ENCODE measurements at places on chromosomes 1 and 21.

GRCh38 chr1:43123031-43123430 is 49.1 kb downstream of the EBNA1BP2 start:
- no peak for DNase-seq

- no peak for DNase-seq
These were observed 660 bp downstream of the GCLM start for GRCh38 chr1:93908394-93909145.

DNA sequence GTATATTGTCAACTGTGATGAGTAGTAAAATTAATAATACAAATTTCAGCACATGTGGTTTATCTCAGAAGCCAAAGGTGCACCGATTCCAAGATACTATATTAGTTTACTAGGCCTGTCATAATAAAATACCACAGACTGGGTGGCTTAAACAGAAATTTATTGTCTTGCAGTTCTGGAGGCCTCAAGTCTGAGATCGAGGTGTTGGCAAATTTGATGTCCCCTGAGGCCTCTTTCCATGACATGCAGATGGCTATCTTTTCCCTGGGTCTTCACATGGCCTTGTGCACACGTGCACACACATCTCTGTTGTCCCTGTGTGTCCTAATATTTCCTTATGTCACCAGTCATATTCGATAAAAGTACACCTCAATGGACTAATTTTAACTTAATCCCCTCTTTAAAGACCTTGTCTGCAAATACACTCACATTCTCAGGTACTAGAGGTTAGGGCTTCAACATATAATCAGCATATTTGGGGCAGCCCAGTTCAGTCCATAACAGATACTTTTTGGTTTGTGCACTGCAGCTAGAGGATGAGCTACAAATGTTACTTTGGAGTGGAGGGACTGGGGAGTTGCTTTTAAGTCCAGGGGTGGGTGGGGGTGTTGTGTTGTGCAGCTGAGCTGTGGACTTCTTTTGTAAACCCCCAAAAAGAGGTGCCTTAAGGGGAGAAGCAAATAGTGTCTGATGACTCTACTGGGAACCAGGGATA is 21.4 kb downstream of the TSNAX start:
- no peak for DNase-seq

DNA sequence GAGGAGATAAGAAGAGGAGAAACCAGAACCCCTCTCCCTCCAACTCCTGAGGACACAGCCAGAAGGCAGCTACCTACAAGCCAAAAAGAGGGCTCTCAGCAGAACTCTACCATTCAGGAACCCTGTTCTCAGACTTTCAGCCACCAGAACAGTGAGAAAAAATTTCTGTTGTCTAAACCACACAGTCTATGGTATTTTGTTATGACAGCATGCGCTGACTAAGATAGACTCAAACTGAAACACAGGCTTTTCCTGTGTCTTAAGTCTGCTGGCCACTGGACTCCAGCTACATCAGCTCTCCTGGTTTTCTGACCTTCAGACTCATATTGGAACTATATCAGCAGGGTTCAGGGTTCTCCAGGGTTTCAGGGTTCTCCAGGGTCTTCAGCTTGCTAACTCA is 126.5 kb upstream of the TNFSF4 start:
- DNase-seq: no peak

- DNase-seq: no peak
These were observed 32.9 kb upstream of the RNF187 start for GRCh38 chr1:228454238-228454637.

DNA sequence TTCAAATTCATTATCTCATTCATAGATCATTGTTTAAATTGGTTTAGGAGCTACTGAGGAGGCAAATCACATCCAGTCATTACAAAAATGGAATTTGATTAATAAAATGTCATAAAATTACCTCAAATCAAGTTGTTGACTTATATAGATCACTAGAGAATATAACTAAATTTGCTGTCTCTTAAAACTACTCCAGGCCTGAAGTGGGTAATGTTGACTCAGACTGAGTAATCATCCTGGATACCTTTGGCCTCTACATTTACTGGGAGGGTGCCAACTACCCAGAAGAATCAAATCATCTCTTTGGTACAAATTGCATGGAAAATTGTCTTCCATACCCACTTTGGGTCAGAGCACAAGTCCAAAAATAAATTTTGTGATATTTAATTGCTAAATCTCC is 191.2 kb upstream of the GREM2 start:
- no peak for DNase-seq

DNA sequence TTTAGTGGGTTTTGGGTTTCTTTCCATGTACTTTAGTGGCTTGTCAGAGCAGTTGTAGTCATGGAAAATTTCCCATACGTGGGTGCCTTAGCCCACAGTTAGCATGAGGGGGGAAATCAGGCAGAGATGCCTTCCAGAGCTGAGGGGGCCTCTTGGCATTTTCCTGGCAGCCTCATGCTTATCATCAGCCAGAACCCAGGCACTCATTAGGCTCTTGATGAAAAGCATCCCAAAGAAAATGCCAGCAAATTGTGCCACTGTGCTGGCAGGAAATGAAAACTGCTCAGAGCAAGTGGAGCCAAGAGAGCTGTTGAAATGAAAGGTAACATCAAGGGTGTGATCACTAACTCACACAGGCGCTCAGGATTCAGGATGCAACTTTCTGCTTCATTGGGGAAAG is 128.0 kb downstream of the TNNI3K start:
- no peak for DNase-seq

DNA sequence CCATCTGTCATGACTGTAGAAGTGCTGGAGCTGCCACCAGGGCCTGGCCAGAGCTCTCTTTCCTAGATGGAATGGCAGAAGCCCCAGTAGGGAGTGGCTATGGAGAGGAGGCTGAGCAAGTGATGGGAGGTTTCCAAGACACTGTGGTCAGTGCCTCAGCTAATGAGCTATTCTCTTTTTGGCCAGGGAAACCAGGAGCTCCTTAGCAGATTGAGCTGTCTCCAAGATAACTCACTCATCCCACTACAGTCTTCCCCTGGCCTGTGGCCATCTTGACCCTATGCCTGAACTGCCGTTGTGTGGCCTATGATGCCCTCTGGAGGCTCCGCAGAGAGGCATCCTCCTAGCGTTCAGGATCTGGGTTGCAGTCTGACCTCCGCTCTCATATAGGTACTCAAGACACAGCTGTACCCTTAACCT is 60.5 kb downstream of the ERI3 start:
- no peak for DNase-seq

DNA sequence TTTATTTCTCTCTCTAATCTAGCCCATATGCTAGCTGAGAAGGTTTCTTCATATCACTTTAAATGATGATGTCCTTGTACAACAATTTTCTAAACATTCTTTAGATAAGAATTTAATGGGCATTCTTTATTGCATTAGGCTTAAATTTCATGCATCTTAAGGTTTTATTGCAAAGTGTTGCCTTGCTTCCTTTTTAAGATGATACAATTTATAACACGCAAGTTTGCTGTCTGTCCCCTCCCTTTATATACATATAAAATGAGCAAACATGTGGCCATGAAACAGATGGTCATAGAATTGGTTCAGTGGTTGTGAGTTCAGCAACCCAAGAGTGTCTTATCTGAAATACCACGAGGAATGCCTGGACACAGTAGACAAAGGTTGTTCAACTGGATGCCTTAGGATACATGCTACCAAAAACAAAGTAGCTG is 12.1 kb downstream of the NBPF3 start:
- DNase-seq: no peak

- DNase-seq: no peak
These were observed 301.7 kb downstream of the NTNG1 start for GRCh38 chr1:107442551-107442950.

GRCh38 chr1:241598249-241598648 is 41.9 kb downstream of the CHML start:
- DNase-seq: no peak

DNA sequence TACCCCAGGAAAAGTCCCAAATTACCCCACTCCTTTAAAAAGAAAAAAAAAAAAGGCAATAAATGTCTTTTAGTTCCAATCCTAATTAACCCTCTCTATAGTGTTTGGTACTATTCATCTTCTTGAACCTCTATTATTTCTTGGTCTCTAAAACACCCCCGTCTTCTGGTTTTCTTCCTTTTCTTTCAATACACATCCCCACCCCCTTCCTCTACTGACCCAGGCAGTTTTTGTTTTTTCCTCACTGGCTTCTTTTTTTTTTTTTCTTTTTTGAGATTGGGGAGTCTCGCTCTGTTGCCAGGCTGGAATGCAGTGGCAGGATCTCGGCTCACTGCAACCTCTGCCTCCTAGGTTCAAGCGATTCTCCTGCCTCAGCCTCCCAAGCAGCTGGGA is 26.1 kb downstream of the EGLN1 start:
- no peak for DNase-seq

- DNase-seq: no peak
These were observed 654.1 kb downstream of the PTPRC start for GRCh38 chr1:199292896-199293295.

DNA sequence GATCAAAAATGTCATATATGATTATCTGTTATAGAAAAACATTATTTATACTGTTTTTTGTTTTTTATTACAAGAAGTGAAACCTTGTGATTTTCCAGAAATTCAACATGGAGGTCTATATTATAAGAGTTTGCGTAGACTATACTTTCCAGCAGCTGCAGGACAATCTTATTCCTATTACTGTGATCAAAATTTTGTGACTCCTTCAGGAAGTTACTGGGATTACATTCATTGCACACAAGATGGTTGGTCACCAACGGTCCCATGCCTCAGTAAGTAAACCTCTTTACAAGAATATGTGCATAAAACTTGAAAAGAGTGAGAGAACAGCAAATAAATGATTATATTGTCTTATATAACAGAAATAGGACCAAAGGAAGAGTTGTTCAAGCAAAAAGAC is 14.5 kb downstream of the CFHR4 start:
- DNase-seq: no peak

DNA sequence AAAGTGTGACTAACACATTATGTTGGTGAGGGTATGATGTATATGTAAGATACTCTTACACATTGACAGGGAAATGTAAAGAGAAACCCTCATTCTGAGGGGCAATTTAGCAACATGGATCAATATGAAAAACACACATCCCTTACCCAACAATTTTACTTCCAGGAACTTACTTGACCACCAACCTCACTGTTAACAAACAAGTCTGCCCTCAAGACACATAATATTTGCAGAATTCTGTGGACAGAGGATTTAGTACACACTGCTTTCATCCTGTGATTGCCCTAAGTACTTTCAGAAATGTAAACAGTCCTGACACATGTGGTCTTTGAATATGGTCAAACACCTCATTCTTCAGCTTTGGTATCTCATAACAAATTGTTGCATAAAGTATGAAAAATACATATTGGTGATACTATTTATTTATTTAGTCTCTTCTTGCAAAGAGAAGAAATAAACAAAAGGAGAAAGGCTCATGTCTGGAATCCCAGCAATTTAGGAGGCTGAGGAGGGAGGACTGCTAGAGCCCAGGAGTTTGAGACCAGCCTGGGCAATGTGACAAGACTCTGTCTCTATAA is 6.9 kb downstream of the USP48 start:
- no peak for DNase-seq

DNA sequence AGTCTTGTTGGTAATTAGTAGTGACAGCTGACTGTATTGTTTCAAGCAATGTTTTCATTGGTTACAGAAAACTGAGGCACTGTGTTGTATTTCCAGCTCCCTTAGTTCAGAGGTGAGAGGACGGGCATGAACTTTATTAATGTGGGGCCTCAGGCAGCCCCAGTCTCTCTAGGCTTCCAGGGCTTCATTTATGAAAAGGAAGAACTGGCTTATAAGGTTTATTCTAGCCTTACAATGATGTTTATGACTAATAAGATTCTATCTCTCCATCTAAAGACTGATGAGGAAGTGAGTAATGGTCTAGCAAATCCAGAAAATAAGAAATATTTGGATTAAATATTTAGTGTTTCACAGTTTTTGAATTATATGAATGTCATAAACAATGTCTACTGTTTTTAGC is 41.5 kb downstream of the CBS start:
- DNase-seq: no peak

DNA sequence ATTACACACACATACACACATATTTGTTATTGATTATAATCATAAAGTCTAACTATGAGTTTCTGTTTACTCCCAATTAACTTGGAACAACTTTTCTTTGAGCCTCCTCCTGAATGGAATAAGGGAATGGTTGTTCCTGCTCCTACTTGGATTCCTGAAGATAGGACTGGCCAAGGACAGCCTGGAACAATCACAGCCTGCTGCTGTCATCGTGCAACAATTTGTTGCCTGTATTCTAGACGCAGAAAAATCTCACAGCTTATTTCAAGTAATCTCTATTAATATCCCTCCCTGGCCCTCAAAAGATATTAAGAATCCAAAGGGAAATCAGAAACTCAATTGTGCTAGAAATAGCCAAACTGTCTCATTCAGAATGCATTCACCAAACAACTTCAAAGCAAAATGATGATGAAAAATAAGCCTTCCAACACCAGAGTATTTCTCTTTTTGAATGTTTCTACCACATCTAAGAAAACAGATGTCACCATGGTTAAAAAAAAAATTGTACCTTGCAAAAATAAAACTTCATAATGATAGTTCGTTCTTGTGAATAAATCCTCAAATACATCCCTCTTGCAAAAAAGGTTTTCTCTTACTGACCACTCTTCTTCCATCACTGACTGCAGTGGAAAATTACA is 30.9 kb downstream of the RCAN1 start:
- DNase-seq: peak; percentile 29

GRCh38 chr1:213231795-213232231 is 180.8 kb downstream of the RPS6KC1 start:
- DNase-seq: no peak

DNA sequence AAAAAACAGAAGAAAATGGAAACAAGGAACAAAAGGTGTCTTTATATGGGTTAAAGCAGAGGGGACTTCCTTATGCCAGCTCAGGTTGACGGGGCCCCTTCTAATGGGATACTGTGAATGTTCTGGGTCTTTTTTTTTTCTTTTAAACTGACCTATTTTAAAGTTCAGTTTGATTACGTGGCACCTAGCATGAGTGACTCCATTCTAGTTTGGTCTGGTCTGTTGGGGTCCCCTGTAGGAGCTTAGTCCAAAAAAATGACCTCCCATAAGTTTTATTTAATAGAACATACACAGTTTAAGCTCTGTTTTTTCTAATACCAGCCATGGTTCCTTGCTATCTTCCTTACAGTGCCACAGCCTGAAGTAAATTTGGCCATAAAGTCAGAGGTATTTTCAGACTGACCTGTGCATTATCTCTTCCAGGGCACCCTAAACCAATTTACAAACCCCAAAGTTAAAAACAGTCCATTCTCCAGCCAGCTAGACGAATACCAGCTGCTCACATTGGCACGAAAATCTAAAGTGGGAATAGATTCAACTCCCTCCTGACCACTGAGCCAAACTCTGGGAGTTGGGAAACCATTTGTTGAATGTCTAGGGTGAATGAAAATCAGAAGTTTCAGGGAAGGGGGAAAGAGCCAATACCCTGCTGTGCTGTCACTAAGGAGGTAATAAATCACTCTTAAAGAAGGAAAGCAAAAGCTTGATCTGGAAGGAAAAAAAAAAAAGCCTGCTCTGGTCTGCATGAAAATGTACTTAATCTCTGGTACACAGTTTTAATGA is 42.4 kb downstream of the AKNAD1 start:
- no peak for DNase-seq

DNA sequence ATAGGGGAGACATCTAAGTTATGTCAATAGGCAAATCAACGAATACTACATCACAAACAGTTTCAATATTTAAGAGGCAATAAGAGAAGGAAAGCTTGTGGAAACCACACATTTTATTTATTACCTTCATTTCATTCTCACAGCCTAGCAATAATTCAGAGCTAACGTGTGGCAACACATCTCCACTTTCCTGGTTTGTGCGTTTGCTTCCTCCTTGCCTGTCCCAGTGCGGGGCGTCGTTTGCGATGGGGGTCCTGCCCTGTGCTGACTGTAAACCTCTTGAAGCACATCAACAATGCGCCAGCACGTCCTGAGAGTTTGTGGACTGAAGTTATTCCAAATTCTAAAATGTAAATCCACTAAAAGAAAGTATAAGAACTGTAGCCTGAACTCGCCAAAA is 14.4 kb upstream of the VPS26C start:
- DNase-seq: no peak
